Stomach (tissue), 19 donors: ENCODE measurements at places on chromosomes 12 and 14. TPM values are rescaled to one million over a fixed set of nuclear protein-coding genes. Genes with fewer than 3 reads are reported as not detected.

DNA sequence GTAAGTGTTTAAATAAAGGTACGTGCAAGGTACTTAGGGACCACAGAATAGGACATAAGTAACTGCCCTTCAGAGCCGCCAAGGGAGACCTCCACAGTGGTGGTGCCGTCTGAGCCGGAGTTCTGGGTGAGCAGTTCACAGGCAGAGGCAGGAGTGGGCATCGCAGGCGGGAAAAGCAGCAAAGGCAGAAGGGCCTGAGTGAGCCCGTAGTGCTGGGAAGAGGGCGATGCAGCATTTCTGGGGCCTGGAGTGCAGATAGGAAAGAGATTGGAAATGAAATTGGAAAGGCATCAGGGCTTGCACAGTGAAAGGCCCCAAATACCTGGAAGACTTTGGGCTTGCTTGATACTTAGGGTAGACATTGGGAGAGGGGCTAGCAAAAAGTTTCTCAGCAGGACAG, 32.9 kb downstream of the EVL start:
- no peak for DNase-seq
- H3K36me3 ChIP-seq: peaks cover 14% of the 10 kb centered on the region
- H3K27me3 ChIP-seq: no peaks in the 10 kb centered on the region

DNA sequence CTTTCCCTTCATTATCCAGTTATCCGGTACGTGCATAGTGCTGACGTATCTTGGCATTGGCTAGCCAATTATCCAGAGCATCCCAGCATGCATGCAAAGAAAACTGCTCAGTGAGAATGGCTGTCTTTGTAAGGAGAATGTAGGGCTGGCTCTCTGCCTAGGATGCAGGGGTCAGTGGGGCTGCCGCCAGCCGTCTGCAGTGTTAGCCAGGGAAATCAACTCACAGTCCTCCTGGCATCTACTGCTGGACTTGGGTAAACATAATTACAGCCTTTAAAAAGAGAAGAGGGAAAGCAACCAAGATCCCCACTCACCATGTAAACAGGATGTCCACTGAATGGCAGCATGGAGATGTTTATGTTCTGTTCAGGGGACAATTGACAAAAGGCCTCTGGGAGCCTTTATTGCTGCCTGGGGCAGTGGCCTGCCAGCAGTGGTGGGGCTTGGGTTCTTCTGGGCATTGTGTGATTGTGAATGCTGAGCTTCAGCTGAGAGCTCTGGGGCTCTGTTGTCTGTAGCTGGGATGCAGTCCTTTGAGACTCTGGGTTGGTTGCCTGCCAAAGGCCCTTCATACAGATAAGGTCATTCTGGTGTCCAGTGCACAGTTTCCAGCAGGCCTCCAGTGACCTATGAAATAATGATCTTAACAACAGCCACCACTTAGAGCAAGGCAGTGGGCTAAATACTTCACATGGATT, 121.8 kb downstream of the TBC1D30 start:
- no peak overlapping the region for H3K27ac ChIP-seq
- H3K27me3 ChIP-seq: no peaks in the 10 kb centered on the region
- H3K36me3 ChIP-seq: no peaks in the 10 kb centered on the region
- H3K4me1 ChIP-seq: peaks cover 9% of the 10 kb centered on the region

GRCh38 chr14:105498430-105499255, 7.6 kb downstream of the TEDC1 start:
- H3K4me1 ChIP-seq: no peaks in the 10 kb centered on the region
- no peak for DNase-seq
- H3K36me3 ChIP-seq: no peaks in the 10 kb centered on the region
- no peak overlapping the region for H3K4me3 ChIP-seq

- DNase-seq: no peak
- no peaks in the 10 kb centered on the region for H3K27me3 ChIP-seq
- H3K27ac ChIP-seq: no peak overlapping the region
- H3K4me3 ChIP-seq: no peak overlapping the region
- H3K36me3 ChIP-seq: no peaks in the 10 kb centered on the region
These were observed 243.3 kb upstream of the FKBP4 start for GRCh38 chr12:2551412-2551900.

DNA sequence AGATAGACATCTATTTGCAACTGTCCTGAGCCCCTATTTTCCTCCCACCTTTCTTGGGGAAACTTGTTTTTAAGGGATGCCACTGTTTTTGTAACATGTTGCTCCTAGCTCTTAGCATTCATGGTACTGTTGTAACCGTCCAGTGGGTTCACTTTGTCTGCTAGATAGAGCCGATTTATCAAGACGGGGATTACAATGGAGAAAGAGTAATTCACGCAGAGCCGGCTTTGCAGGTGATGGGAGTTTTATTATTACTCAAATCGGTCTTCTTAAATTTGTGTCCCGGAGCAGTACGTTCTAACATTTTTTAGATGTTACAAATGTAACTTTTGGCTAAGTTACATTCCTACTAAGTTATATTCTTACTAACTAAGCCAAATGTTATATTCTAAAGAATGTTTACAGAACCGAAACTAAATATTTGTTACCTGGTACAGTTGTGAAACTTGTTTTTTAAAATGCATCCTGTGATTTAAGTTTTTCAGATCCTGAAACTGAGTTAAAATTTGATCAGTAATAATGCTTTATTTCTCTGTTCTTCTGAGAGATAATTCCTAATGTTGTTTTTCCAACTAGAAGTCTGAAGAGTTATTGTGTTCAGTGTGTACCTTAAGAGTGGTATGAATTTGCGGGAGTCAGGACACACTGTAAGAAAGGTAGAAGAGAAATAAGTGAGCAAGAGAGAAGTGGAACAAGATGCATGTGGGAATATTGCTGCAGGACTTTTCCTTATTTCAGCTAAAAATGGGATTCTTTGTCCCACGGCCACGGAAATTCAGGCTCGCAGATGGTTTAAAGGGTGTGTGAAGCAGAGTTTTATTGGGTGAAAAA, 20.6 kb upstream of the CLEC2D start:
- peak overlapping the region; percentile 90 for H3K27ac ChIP-seq
- peak overlapping the region; percentile 60 for H3K4me3 ChIP-seq
- H3K4me1 ChIP-seq: no peaks in the 10 kb centered on the region

The ISM2 gene
- not detected for total RNA-seq

The ZNF605 gene
- 4.5 TPM for total RNA-seq

The ACVR1B gene
- 36.8 TPM for total RNA-seq

The SOAT2 gene
- not detected for total RNA-seq

The SYNDIG1L gene
- not detected for total RNA-seq
